ENCODE measurements at places on chromosomes 4 and X. TPM values are rescaled to one million over a fixed set of nuclear protein-coding genes. Genes with fewer than 3 reads are reported as not detected.

The BRS3 gene
- not detected for polyA plus RNA-seq

The HPSE gene
- 0.23 TPM for polyA plus RNA-seq

The TXK gene
- polyA plus RNA-seq = 0.35 TPM

The PLAC1 gene
- 2.7 TPM for polyA plus RNA-seq

The MECP2 gene
- polyA plus RNA-seq = 20.2 TPM

The RPS6KA6 gene
- polyA plus RNA-seq = 2.9 TPM

The POU4F2 gene
- polyA plus RNA-seq = not detected

The DDIT4L gene
- 14.5 TPM for polyA plus RNA-seq

The HTRA3 gene
- polyA plus RNA-seq = 53.9 TPM

The GYPA gene
- 16.3 TPM for polyA plus RNA-seq

The HADH gene
- 87.8 TPM for polyA plus RNA-seq

DNA sequence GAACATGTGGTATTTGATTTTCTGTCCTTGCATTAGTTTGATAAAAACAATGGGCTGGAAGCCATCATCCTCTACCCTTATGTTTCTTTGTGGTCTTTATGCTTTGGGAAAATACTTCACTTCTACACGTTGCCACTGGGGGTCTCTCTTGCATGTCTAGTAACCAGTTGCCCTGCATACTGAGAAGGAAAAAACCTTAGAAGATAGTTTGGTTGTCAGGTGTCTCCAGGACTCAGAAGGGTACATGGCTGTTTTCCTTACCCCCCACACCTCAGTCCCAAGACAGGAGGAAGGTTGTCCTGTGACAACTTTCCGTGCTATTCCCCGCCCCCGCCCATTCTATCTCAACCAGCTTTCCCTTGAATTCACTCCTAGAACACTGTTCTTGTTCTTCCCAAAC is 62.1 kb upstream of the LANCL3 start:
- no peak for DNase-seq

DNA sequence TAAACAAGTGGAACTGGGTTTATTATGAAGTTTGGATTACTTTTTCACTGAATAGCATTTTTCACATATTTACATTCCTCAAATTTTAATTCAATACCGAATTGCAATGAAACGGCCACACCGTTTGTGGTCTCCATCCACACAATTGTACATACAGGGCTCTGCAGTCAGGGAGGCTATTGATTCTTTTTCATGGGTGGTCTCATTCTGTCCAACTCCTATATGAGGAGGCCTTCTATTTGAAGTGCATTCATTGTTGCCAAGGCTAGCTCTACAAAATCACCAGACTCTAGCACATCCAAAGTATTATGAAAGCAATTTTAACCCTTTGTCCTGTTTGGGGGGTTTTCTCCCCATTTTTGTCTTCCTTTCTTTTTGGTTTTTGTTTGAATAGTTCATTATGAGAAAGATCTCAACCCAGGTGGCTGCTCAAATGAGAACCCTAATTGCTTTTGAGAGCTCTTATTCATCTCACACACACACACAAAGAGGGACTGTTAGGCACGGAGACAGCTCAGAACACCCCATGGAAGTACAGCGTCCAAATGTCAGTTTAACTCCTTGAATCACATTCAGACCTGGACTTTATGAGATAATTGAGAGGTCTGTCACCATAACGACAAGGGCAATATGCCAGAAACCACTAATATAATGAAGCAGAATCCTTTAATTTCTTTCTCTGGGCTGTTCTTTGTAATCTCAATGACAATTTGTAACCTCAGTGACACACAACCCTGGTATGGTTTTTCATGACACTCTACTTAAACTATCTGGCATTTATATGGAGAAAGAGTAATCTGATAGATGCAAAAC is 79.4 kb downstream of the NLGN4X start:
- DNase-seq = no peak

GRCh38 chr4:53060278-53060677 is 198.2 kb downstream of the RASL11B start:
- DNase-seq = no peak

DNA sequence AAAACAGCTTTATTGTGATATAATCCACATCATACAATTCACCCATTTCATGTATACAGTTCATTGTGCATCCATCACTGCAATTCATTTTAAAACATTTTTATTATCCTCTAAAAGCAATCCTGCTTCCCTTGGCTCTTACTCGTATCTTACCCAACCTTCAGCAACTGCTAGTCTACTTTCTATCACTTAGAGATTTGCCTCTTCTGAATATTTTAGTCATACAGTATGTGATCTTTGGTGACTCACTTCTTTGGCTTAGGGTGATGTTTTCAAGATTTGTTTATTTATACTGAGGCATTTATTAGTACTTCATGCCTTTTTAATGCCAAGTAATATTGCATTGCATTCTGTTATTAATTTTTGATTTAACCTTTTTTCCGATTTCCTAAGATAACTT is 15.0 kb upstream of the MSMO1 start:
- no peak for DNase-seq

GRCh38 chr4:107800706-107801105 is 24.0 kb upstream of the SGMS2 start:
- no peak for DNase-seq

DNA sequence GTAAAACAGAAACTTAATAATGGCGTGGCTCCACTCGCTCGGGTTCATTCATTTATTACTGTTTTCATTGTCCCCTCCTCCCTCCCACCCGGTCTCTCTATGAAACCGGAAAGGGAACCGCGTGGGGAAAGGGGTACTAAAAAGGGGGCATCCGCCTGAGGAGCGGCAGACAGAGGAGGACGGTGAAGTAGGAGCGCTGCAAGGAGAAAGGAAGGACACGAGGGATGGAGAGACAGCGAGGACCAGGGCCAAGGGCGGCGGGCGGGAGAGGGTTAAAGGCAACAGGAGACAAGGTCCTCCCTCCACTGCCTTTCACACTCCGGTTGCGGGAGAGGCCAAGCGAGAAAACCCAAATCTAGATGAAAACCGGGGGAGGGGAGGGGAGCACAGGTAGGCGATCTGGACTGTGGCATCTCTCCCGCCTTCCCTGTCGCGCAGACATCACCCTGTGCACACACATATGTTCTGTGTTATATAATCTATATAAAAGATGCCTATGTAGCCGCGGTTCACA is 829 bp downstream of the ELOVL6 start:
- peak; percentile 75 for DNase-seq

GRCh38 chr4:114286262-114286810 is 306.9 kb upstream of the ARSJ start:
- DNase-seq = no peak

DNA sequence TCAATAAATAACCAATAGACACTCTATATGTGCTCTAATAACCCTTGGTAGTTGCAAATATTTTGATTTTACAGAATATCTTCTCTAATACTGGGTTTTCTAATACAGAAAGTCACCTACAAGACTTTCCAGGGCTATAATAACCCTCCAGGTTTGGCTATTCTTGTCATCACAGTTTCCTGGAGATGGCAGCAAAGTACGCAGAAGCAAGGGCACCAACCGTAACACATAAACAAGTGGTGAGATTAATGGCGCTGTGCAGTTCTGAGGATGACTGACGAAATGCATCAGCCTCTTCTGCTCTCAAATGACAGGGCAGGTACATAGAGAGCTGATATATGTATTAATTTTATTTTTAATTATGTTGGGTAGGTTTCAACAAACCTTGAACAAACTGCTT is 122.4 kb downstream of the C4orf33 start:
- no peak for DNase-seq

DNA sequence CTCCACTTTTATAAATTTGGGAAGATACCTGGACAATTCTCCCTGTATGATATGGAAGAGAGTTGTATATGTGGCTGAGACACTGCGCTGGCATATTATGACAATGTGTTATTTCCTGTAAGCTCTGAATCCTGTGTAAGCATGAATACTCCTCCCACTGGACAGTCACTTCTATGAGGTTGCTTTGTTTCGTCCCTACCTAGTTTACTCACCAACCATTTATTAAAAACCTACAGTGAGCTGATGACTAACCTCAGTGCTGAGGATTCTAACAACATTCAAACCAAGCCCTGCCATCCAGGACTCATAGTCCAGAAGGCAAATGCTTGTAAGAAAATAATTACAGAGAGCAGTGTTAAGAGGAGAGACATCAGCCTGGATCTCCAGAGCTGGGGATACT is 1632.9 kb upstream of the TENM3 start:
- DNase-seq = no peak

- peak; percentile 30 for DNase-seq
Measured at GRCh38 chrX:39418731-39419638, 617.7 kb downstream of the MID1IP1 start.

DNA sequence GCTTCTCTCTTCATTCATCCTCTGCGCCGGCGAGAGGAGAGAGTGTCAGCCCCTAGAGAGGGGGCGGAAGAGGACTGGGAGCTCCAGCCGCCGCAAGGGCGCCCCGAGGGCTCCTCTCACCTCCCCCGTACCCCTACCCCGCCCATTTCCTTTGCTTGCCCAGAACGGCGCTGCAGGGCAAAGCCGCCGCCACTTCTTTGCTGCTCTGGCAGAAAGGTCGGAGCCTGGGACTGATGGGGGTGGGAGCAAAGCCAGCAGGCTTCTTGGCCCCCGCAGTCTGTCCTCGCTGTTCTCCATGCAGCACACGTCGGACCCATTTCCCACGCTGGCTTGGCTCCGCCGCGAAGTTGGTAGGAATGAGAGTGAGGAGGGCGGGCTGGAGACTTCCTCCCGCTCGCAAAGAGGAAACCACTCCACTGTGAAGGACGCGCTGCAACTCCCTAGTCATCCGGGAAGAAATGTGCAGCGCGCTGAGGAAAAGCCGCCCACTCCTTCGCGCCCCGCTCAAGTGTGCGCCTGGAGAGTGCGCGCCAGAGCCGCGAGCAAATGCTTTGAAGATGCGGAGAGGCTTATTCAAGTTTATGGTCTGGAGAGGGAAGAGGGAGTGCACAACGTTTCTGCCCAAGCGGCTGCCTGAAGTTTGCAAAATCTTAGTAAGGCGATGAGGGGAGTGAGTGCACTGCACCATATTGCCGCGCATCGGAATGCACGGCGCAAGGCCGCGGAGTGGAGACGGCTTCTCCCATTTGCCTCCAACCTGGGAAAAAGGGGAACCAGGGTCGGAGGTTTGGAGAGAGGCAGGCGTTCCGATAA is 2.8 kb upstream of the PCDH7 start:
- DNase-seq = peak; percentile 75

GRCh38 chr4:7031558-7032449 is 11.4 kb upstream of the TADA2B start:
- no peak for DNase-seq

GRCh38 chr4:73902038-73902637 is 32.9 kb downstream of the CXCL1 start:
- no peak for DNase-seq

- DNase-seq = no peak
Measured at GRCh38 chrX:71953391-71953790, 42.7 kb downstream of the NHSL2 start.

GRCh38 chr4:96652158-96652557 is 812.3 kb downstream of the PDHA2 start:
- no peak for DNase-seq

- DNase-seq = no peak
Measured at GRCh38 chrX:123869488-123869887, 9.6 kb downstream of the XIAP start.

DNA sequence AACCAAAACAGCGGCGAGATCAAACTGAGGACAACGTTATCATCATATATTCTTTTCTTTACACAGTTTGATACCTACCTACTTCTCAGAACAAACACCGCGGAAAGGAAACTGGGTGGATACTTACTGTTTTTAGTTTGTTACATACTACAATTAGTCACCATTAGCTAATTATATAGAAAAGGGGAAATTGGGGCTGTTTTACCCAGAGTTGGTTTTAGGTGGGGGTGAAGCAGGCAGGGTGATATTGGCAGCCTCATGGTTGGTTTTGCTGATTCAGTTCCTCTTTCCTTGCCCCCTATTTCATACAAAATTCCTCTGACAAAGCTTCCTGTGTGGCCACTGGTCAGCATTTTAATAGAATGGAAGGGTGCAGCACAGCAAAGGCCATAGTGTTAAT is 77.8 kb downstream of the SORBS2 start:
- DNase-seq = no peak

GRCh38 chrX:106278951-106279350 is 110.8 kb downstream of the PWWP3B start:
- no peak for DNase-seq

GRCh38 chr4:119106036-119107000 is 29.3 kb upstream of the MYOZ2 start:
- no peak for DNase-seq

GRCh38 chr4:189255636-189256035 is 685.0 kb upstream of the FRG1 start:
- no peak for DNase-seq

DNA sequence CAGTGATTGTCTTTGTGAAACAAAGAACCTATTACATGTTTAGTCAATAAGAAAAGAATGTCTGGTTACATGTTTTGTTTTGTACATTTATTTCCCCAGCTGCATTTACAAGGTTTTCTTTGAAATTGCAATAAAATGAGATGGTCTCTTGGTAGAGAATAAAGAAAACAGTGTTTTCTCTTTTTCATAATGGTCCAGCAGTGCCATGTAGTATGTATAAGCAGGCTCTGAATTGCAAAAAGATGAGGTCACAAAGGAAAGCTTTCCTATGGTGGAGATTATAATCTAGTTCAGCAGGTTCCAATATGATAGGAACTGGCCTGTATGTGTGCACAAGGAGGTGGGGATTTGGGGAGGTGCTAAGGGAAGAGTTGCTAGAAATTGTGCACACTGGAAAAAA is 1417.3 kb downstream of the STIM2 start:
- DNase-seq = no peak
